ENCODE measurements at places on chromosomes 4 and X.
A peak's percentile ranks its signal among the peaks of the same experiment; 100 is the strongest.

- DNase-seq, result no peak
Measured at GRCh38 chr4:168637872-168638756, 141.3 kb downstream of the PALLD start.

DNA sequence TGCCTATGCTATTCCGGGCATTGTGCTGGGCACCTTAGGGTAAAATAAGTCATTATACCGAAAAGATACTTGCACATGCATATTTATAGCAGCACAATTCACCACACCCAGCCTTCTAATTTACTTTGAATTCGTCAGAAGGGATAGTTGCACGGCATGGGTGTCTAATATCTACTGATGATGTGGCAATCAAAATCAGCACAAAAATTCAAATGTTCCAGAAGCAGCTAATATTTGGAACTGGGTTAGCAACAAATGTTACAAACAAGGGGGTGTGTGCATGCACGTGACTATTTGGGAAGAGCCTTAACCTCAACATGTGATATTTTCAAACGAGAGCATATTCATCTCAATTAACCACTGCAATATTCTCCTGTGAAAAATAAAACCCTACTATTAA is 79.7 kb upstream of the PRSS48 start:
- DNase-seq, result no peak

DNA sequence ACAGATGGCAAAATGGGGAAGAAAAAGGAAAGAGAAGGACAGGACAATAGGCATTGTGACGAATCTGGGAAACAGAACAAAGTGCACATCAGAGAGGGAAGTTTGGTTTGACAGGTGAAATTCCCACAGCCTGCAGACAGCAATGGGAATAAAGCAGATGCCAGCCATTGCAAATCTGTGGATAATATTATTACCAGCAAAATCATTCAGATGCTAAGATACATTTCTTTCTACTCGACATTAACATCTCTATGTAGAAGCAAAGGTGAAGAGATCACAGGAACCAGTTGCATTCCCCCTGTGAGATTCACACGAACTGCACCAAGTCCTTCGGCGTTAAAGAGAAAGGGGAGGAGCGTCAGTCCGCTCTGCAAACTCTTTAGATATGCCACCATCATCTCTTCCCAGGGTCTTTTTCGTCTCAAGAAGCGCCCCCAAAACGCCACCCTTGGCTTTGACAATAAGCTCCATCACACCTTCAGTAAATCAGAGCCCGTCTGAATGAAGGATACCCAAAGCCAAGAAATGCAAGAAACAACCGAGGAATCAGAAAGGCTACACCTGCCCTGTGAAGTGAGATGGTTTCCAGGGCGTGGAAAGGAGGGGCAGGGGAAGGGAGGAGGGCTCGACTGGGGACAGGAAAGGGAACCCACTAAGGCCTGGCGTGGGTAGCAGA is 1.9 kb downstream of the NEUROG2 start:
- peak; percentile 71 for DNase-seq

GRCh38 chrX:108945883-108946523 is 209.6 kb upstream of the IRS4 start:
- DNase-seq, result no peak

- peak; percentile 22 for DNase-seq
Measured at GRCh38 chr4:30714408-30715031, 5.6 kb upstream of the PCDH7 start.

DNA sequence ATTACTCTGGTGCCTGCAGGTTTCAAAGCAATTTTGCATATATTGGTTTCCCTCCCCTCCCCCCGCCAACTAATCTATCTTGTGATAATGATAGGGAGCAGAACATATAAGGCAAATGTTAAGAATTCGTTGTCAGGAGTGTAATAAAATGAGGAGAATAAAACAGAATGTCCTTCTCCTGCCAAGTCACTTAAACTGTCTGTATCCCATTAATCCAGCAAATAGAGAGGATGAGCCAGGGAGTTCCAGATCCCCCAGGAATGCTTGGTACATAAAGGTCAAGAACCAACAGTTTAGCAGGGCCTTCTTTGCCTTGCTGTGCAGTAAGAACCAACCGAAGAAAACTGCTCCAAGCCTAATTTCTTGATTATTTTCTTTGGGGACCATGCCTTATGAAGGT is 141.4 kb downstream of the AMELX start:
- no peak for DNase-seq

GRCh38 chr4:825063-825970 is 612 bp downstream of the CPLX1 start:
- DNase-seq, result peak; percentile 79

DNA sequence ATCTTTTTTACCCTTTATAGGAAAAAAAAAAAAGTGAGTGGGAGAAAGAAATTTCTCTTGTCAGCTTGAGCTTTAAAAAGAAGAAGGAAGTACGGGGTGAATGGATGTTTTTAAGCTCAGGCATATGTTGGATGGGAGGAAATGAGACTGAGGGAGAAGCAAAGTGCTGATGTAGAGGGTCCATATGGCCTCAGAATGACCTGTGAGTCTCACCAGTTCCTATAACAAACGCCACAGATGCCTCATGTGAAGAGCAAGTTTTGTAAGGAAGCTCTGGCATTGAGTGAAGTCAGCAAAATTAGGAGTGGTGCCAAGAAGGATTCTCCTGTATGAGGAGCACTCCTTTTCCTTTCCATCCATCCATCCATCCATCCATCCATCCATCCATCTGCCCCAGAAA is 214.6 kb downstream of the PTTG2 start:
- no peak for DNase-seq

GRCh38 chr4:139560406-139561104 is 4.5 kb upstream of the SETD7 start:
- peak; percentile 48 for DNase-seq

DNA sequence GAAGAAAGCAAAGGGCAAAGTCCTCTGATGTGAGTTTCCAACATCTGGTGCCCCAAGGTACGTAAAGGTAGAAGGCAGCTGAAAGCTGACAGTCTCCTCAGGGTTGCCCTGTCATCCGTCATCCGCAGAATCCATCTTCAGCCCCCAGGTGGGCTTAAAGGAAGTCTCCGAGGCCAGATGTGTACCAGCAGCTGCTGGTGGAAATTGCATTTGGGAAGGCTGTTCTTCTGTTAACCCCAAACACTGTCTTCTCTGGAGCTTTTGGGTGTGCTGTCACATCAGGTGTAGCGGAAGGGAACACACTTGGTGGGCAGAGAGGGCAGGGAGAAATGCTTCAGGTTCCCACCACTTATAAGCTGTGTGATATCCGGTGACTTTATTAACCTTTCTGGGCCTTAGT is 310.0 kb upstream of the GATB start:
- DNase-seq, result no peak

GRCh38 chr4:14333616-14334015 is 668.7 kb upstream of the CPEB2 start:
- no peak for DNase-seq

GRCh38 chrX:155819525-155819924 is 61.6 kb upstream of the VAMP7 start:
- DNase-seq, result no peak

DNA sequence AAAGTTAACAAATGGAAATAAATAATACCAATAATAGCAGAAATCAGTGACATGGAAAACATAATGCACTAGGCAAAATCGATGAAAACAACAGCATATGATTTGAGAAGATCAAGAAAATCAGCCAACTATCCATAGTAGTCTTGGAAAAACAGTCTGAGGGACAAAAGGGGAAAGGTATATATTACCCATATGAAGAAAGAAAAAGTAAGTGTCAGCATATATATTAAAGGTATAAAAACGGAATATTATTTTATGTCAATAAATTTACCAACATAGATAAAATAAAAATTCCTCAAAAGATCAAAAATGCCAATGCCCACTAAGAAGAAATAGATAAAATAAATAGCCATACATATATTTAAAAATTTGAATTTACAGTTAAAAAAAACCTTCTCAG is 33.0 kb downstream of the ACTRT1 start:
- no peak for DNase-seq

DNA sequence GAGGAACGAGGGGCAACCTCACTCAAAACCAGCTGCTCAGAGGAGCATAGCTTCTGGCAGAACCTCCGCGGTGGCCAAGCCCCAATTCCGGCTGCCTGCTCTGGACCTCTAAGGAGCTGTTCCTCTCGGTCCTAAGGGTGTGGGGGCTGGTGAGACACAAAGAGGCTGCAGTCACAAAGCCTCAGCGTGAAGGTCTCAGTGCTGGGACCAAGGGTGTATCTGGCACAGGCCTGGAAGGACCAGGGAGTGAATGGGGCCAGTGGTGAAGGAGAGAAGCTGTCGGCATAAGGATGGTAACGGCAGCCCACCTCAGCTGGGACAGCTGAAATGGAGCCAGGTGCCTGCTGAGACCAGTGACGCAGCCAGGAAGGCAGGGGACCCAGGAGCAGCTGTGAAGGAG is 5.3 kb downstream of the PDE6B start:
- no peak for DNase-seq

DNA sequence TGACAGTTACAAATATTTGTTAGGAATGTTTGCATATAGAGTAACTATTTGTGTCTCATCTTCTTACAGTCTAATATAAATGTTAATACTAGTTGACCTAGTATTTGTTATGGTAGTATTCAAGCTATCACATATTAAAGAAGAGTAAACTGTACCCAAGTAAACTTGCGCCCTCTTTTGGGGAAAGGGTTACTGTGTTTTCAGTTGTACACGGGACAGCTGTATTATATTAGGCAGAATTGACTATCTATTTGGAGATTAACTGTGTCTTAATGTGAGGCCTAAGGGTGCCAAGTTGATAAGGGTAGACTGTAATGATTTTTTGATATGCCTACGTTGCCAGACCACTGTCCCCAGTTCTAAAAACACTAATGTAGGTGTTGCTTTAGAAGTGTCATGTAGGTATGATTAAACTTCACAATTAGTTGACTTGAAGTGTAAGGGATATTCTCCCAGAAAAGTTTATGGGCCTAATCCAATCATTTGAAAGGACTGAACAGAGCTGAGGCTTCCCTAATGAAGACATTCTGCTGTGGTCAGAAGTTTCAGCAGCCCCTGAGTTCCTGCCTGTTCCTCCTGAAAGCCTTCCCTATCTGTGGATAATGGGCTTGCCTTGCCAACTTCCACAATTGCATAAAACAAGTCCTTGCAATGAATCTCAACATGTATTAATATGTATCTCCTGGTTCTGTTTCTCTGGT is 172.8 kb upstream of the CXCL13 start:
- no peak for DNase-seq

- no peak for DNase-seq
Measured at GRCh38 chrX:143853488-143853887, 30.4 kb upstream of the UBE2NL start.

- no peak for DNase-seq
Measured at GRCh38 chrX:13288671-13289070, 31.2 kb downstream of the ATXN3L start.

- peak; percentile 26 for DNase-seq
Measured at GRCh38 chr4:37243722-37244582, 591 bp upstream of the NWD2 start.

DNA sequence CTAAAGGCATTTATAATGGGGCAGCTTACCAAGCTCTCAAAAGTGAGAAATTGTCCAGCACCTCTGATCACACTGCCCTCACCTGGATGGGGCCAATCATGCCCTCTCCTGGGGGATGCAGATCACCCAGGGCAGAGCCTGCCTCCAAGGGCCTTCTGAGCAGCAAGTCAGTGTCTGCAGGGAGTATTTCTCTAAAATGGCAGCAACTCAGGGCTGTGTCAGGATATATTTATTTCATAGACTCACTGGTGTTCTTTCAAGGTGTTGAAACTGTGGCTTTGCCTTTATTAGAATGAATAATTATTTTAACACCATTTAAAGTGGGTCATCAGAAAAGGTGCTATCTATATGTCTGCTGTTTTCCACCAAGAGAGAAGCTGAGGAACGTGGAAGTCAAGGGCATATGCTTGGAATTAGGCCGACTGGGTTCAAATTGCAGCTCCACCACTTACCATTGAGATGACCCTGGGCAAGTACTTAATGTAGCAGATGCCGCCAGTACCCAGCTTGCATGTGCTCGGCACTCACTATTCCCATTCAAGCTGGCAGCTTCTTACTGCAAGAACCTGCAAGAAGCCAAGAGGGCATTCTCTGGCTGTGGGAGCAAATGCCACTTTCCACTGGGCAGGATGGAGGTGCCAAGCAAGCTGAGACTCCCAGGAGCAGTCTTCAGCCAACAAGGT is 590.0 kb downstream of the BCOR start:
- no peak for DNase-seq

DNA sequence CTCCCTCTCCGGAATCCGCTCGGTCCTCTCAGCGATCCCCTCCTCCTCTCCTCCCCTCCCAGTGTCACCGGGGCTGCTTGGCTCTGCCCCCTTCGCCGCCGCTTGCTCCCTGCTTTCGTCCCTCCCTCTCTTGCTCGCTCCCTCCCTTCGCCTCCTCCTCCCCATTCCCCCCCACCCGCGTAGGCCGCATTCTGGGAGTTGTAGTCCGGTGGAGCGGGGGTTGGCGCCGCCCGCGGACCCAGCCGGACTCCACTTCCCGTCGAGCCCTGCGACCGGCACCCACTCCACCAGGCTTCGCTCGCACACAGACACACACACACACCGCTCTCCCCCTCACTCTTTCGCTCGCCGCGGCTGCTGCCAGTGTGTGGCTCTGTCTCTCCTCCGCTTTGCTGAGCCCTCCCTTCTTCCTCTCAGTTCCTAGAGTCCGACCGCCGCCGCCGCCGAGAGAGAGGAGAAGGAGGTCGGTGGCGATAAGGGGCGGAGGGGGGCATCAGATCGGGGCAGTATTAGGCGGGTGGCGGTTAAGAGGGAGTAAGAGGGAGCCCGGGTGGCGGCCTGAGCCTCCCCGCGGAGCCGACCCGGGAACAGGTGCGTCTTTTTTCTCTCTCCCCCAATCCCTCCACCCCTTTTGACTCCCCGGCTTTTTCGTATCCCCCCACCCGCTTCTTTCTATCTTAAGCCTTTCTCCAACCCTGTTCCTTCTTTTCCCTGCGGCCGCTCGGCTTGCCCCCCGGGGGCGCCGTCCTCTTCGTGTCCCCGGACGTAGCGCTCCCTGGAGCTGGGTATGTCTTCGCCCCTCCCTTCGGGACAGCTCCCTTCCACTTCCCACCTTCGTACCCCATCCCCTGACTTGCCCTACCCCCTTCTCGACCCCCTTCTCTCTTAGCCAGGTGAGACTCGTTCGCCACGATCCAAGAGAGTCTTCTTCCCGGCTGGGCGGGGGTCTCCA is at the start of gene BCORL1:
TSS of gene BCORL1 (plus strand) at position 336 of the 952 bp plus-strand sequence. CDS start 22,597 bp downstream, outside the sequence.
- DNase-seq, result peak; percentile 96

- DNase-seq, result no peak
Measured at GRCh38 chr4:117844594-117844993, 189.7 kb upstream of the NDST3 start.

- no peak for DNase-seq
Measured at GRCh38 chr4:70936200-70936787, 34.1 kb downstream of the MOB1B start.

DNA sequence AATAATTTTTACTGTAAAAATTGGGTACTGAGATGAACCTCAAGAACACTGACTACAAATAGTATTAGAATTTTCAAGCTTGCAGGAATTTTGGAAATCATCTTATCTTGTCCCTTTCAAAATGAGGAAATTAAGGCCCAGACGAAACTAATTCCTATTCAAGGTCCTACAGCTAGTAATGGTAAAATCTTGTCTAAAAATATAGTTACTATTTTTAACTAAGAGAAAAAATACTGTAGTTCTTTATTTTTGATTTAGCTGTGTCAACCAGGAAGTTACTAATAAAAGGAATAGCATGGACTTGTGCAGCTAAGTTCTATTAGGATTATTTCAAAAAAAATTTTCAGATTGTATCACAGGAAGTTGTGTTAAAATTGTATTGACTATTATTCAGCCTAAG is 12.7 kb downstream of the PRIMPOL start:
- no peak for DNase-seq
